Sigmoid colon (tissue), 7 donors: ENCODE measurements at places on chromosomes 4 and X. TPM values are rescaled to one million over a fixed set of nuclear protein-coding genes. Genes with fewer than 3 reads are reported as not detected.

GRCh38 chr4:22780317-22780716, 87.6 kb downstream of the GBA3 start:
- no peaks in the 10 kb centered on the region for H3K27me3 ChIP-seq
- no peaks in the 10 kb centered on the region for H3K4me1 ChIP-seq
- H3K27ac ChIP-seq: no peak overlapping the region
- no peak for DNase-seq
- no peak overlapping the region for H3K4me3 ChIP-seq

Gene FRAS1
- 16.4 TPM for total RNA-seq

DNA sequence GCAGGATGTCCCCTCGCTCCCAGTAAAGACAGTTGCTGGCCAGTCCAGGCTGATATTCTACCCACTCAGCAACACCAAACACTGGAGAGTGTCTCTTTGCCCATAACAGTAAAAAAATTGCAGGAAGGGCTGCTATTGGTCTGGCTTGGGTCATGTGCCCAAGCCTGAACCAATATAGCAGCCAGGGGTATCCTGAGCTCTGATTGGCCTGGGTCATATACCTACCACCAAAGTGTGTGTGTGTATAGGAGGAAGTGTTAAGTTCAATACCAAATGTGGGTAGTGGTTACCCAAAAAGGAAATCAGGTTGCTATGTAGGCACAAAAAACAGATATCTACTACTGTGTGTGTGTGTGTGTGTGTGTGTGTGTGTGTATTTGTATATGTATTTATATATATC, 373.2 kb downstream of the BCOR start:
- H3K27ac ChIP-seq: no peak overlapping the region
- no peaks in the 10 kb centered on the region for H3K36me3 ChIP-seq
- DNase-seq: no peak
- H3K27me3 ChIP-seq: no peaks in the 10 kb centered on the region

GRCh38 chr4:102362922-102363432, 17.7 kb upstream of the SLC39A8 start:
- no peaks in the 10 kb centered on the region for H3K4me1 ChIP-seq
- no peak for DNase-seq
- H3K4me3 ChIP-seq: no peak overlapping the region
- no peaks in the 10 kb centered on the region for H3K27me3 ChIP-seq
- no peaks in the 10 kb centered on the region for H3K36me3 ChIP-seq

DNA sequence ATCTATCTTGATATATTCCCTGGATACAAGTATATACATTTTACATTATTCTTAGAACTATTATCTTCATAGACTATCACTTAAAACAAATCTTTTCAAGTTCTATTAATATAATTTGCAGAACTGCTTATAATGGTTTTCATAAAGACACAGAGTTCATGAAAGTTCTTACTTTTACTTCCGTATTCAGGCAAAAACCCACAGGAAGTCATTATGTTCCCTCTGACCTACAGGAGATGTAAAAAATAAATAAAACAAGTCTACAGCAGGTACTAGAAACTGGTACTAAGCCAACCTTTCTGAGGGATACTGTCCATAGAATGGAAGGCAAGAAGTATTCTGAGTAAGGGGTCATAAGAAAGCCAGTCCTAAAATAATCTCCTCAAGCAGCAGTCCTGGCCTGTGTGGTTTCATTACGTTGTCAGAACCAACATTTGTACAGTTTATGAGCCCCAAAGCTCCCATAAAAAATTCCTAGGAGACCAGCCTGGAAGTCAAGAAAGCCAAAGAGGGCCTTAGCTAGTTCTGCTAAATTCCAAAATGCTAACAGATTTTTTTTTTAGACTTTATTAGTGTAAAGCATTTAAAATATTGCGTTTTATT, 68.6 kb downstream of the CAMK2D start:
- peak overlapping the region; percentile 59 for H3K27ac ChIP-seq
- no peaks in the 10 kb centered on the region for H3K4me1 ChIP-seq
- H3K4me3 ChIP-seq: no peak overlapping the region
- no peaks in the 10 kb centered on the region for H3K36me3 ChIP-seq
- no peaks in the 10 kb centered on the region for H3K27me3 ChIP-seq
- DNase-seq: no peak

Gene CYBB
- total RNA-seq: 25.0 TPM

- no peaks in the 10 kb centered on the region for H3K36me3 ChIP-seq
- no peak overlapping the region for H3K27ac ChIP-seq
- no peak for DNase-seq
- no peaks in the 10 kb centered on the region for H3K27me3 ChIP-seq
- no peaks in the 10 kb centered on the region for H3K4me1 ChIP-seq
These were observed 59.2 kb upstream of the TMEM164 start for GRCh38 chrX:109943740-109944092.

- no peak for DNase-seq
- no peak overlapping the region for H3K27ac ChIP-seq
- peaks cover 4% of the 10 kb centered on the region for H3K4me1 ChIP-seq
These were observed 191.4 kb downstream of the PPP3CA start for GRCh38 chr4:101155945-101156344.

- no peak overlapping the region for H3K4me3 ChIP-seq
- H3K27me3 ChIP-seq: no peaks in the 10 kb centered on the region
- H3K27ac ChIP-seq: no peak overlapping the region
These were observed 1181.4 kb downstream of the RPA4 start for GRCh38 chrX:98065151-98065550.

GRCh38 chr4:91758487-91758886, 545.3 kb upstream of the GRID2 start:
- H3K36me3 ChIP-seq: no peaks in the 10 kb centered on the region
- no peaks in the 10 kb centered on the region for H3K27me3 ChIP-seq
- H3K4me1 ChIP-seq: no peaks in the 10 kb centered on the region
- H3K27ac ChIP-seq: no peak overlapping the region

- H3K4me3 ChIP-seq: peak within 1 kb of the TSS; percentile 45
- peak within 1 kb of the TSS; percentile 64 for H3K27ac ChIP-seq
- no peaks in the 10 kb centered on the region for H3K4me1 ChIP-seq
These were observed at the start of gene RGN for GRCh38 chrX:47078129-47079043. RGN (plus strand) TSS chrX:47078443; CDS start chrX:47081145, 2,702 bp downstream.

Gene ODAM
- 5.3 TPM for total RNA-seq

Gene LIMCH1
- 6.7 TPM for total RNA-seq

Gene CLDN34
- not detected for total RNA-seq

DNA sequence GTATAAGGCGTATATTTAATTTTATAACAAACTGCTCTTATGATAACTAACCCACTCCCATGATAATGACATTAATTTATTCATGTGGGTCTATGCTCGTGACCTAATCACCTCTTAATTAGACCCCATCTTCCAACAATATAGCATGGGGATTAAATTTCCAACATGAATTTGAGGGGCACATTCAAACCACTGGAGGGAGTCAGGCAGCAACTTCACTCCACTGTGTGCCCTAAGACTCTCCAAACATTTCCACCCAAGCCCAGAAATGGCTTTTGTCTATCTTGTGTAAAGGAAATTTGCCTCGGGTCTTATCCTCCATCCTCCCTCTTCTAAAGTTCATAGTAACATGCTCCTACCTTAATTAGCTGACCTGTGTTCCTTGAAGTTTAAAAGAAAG, 616.1 kb upstream of the CPEB2 start:
- H3K36me3 ChIP-seq: no peaks in the 10 kb centered on the region
- H3K4me3 ChIP-seq: no peak overlapping the region
- H3K4me1 ChIP-seq: no peaks in the 10 kb centered on the region

GRCh38 chr4:173703021-173703420, 173.0 kb upstream of the HAND2 start:
- H3K4me1 ChIP-seq: no peaks in the 10 kb centered on the region
- no peak overlapping the region for H3K27ac ChIP-seq
- H3K4me3 ChIP-seq: no peak overlapping the region

DNA sequence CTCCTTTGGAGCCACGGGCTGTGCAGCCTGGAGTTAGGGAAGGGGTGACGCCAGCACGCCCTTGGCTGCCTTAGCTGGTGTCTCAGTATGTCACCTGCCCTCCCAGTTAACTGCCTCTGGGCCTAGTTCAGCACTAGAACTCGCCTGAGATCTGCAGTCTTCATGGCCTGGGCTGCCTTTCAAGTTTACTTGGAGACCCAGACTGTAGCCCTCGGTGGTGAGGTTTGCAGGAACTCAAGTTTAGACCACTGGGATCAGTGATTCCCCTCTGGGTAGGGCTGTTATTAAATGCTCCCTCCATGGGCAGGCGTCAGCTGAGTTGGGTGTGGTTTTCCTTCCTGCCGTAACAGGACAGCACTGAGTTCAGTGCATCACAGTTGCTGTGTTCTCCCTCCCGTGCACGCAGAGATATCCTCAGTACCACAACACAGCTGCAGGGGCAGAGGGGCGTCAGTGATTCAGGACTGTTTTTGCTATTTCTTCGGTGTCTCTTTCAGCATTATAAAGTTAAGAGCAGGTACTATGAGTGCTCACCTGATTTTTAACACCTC, 30.5 kb downstream of the PLAC8 start:
- no peaks in the 10 kb centered on the region for H3K27me3 ChIP-seq
- DNase-seq: no peak
- no peak overlapping the region for H3K27ac ChIP-seq
- H3K4me3 ChIP-seq: no peak overlapping the region

DNA sequence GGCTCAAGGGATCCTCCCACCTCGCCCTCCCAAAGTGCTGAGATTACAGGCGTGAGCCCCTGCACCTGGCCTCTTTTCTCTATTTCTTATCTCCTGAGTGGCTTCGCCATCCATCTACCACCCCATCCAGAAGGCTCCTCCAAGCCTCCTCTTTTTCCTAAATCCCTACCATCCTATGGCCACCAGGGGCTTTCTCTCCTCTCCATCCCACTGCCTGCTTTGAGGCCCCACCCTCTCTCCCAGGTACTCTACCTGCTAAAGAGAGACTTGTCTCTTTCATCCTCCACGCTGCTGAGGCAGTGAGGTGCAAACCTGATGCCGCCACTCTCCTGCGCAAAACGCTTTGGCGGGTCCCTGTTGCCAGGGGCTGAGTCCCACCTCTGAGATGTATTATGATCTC, 7.0 kb downstream of the RS1 start:
- no peak overlapping the region for H3K27ac ChIP-seq
- H3K27me3 ChIP-seq: no peaks in the 10 kb centered on the region
- H3K4me1 ChIP-seq: no peaks in the 10 kb centered on the region
- no peak for DNase-seq

Gene PQBP1
- total RNA-seq: 103 TPM

Gene GAGE1
- not detected for total RNA-seq

Gene FOXR2
- not detected for total RNA-seq

Gene BEND4
- 0.36 TPM for total RNA-seq

Gene SLC10A4
- total RNA-seq: 2.7 TPM

DNA sequence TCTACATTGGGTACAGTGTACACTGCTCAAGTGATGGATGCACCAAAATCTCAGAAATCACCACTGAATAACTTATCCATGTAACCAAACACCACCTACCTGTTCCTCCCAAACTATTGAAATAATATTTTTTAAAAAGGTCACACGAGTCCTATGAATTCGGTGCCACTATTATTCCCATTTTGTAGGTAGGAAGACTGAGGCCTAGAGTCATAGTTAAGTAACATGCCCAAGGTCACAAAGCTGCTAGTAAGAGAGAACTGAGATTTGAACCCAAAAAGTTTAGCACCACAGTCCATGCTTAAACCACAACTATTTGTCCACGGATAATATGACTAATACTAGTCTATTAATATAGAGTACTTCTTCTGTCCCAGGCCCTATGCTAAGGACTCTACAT, 2.7 kb downstream of the ARHGEF6 start:
- no peak overlapping the region for H3K27ac ChIP-seq
- DNase-seq: no peak
- no peak overlapping the region for H3K4me3 ChIP-seq
- no peaks in the 10 kb centered on the region for H3K36me3 ChIP-seq
- no peaks in the 10 kb centered on the region for H3K4me1 ChIP-seq

- H3K4me3 ChIP-seq: no peak overlapping the region
- H3K27me3 ChIP-seq: no peaks in the 10 kb centered on the region
- H3K4me1 ChIP-seq: no peaks in the 10 kb centered on the region
- DNase-seq: no peak
- H3K27ac ChIP-seq: no peak overlapping the region
These were observed 264.0 kb downstream of the TRIML1 start for GRCh38 chr4:188403272-188403671.

DNA sequence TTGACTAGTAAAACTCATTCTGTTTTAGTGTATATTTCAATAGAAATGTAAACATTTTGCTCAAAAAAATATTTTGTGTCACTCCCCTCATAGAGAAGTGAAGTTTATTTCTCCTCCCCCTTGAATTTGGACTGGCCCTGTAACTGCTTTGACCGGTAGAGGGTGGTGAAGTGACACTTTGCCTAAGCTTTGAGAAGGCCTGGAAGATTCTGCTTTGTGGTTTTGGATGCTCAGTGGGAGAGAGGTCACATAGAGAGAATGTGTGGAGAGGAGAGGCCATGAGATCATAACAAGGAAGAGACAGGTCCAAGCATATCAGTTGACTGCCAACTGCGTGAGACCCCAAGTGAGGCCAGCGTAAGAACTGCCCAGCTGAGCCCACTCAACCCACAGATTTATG, 19.1 kb upstream of the ARX start:
- no peak for DNase-seq
- H3K27ac ChIP-seq: no peak overlapping the region
- H3K4me3 ChIP-seq: no peak overlapping the region
- H3K4me1 ChIP-seq: no peaks in the 10 kb centered on the region

Gene FAM9B
- not detected for total RNA-seq

DNA sequence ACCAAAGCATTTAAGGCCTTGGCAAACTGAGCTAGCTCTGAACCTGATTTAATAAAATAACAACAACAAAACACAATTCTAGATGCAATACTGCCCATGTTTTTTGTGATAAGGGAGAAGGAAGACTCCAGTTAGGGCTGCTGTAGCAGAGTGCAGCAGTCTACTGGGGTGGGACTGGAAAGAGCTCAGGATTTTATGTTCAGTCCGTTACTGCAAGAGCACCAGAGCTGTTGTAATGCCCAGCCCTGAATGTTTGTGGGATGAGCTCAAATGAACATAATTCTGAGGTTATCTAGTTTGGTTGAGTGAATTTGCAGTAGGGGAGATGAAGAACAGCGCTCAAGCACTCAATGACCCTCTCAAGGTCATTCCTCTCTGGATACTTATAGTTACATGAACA, 743.8 kb downstream of the FAT4 start:
- DNase-seq: no peak
- H3K27ac ChIP-seq: no peak overlapping the region
- no peaks in the 10 kb centered on the region for H3K4me1 ChIP-seq
- no peaks in the 10 kb centered on the region for H3K27me3 ChIP-seq

DNA sequence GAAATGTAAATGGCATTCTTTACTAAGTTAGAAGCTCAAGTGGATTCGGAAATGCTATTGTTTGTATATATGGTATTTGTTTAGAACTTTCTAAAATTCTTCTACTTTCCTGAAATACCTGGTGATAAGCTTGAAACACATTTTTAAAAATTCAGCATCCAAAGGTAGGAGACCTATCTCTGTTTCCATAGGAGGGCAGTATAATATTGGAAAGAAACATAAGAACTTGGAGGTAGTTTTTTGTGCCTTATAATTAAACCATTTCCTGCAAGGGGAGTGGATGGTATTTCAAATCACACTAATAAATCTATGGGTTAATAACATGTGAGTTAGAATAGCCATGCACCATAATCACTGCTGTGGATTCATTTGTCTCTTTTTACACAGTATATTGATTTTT, 217.4 kb upstream of the AADAT start:
- no peak overlapping the region for H3K27ac ChIP-seq
- H3K36me3 ChIP-seq: no peaks in the 10 kb centered on the region
- H3K4me1 ChIP-seq: no peaks in the 10 kb centered on the region
- H3K27me3 ChIP-seq: no peaks in the 10 kb centered on the region
- DNase-seq: no peak

Gene TMEM144
- total RNA-seq: 3.5 TPM

Gene CRMP1
- total RNA-seq: 4.4 TPM

GRCh38 chr4:46839128-46839527, 69.9 kb downstream of the COX7B2 start:
- no peak for DNase-seq
- H3K27ac ChIP-seq: no peak overlapping the region

Gene MSMO1
- 13.6 TPM for total RNA-seq
